ENCODE measurements at places on chromosomes 5 and 9.

DNA sequence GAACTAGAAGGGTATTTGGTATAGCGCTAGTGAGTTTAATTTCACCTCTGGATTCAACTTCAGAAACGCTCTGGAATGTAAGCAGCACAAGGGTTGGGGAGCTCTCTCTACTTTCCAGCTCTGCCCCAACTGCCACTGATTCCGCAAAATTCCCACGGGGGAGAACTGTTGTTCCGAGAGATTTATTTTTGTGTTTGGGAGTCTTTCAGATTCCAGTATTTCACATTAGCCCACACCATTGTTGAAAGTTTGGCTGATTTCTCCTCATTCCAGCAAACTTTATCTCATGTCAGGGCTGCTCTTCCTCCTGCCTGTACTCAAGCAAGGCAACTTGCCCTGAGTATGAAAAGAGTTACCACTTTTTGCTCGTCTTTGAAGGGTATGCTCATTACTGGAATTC is 198.5 kb upstream of the EGFLAM start:
- no peak overlapping the region for H3K4me3 ChIP-seq
- peaks cover 27% of the 10 kb centered on the region for H3K4me1 ChIP-seq
- peak overlapping the region; percentile 98 for H3K27ac ChIP-seq
- no peaks in the 10 kb centered on the region for H3K36me3 ChIP-seq

DNA sequence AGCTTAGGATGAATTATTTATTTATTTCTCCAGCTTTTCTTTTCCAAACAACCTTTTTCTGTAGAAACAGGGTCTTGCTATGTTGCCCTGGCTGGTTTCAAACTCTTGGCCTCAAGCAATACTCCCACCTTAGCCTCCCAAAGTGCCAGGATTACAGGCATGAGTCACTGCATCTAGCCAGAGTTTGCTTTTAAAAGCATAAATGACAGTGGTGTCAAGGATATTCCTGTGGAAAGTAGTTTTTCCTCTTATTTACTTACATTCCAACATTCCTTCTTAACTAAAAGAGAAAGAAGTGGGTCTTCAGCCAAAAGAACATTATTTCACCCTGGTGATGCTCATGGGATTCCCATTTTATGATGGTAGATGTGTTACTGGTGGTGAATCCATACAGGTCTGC is 62.4 kb downstream of the GRIA1 start:
- H3K36me3 ChIP-seq: no peaks in the 10 kb centered on the region
- H3K27ac ChIP-seq: peak overlapping the region; percentile 91
- peaks cover 55% of the 10 kb centered on the region for H3K4me1 ChIP-seq
- peak; percentile 54 for DNase-seq
- no peak overlapping the region for H3K4me3 ChIP-seq

DNA sequence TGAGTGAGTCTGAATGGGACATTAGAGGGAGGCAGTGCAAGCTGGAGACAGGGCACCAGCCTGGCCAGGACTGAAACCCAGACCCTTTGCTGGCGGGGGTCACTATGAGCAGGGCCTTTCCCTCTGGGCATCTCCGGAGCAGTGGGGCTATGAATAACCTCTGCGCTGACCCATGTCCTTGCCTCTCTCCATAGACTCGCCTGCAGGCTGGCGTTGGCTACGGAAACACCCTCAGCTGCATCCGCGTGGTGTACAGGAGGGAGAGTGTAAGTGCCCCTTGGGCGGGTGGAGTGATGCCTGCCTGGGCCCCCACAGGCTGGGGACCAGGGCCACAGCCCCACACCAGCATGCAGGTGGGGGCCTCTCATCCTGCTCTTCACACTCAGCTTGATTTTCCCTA is 15.8 kb downstream of the SLC25A48 start:
- H3K27me3 ChIP-seq: peaks cover 24% of the 10 kb centered on the region
- H3K4me3 ChIP-seq: no peak overlapping the region
- no peak for DNase-seq
- no peak overlapping the region for H3K27ac ChIP-seq

DNA sequence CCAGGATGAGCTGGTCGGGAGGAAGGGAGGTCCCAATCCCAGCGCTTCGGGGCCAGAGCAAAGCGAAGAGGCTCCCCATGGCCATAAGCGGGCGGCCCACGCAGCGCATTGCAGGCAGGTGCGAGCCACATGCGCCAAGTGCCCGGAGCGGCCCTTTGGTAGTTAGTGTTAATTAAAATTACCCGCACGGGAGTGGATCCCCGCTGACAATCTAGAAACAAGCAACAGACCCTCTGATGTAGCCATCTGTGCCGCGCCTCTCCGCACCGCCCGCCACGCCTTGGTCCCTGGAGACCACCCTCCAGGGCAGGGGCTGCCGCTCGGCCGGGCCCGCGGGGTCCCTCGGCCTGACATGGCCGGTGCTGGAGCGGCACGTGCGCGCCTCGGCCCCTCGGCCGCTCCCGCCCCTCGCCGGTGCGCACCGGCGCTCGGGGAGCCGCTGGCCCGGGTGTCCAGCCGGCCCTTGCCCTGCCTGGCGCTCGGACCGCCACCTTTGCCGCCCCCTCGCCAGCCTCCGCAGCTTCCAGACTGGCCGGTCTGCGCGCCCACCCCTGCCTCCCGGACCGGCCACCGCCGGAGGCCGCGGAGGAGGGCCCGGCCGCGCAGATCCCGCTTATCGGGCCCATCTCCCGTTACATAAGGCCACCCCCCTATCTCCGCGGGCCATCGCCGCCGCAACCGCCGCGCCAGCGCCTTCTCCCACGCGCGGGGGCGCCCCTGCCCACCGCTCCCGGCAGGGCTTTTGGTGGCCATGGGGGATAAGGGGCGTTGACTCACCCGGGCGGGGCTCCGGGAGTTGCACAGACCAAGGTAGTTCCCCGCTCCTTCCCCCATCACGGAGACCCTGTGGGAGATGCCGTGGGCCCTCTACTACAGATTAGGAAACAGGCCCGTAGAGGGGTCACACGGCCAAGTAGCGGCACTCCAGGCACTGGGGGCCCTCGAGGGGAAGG is 1.9 kb upstream of the IL13 start:
- H3K36me3 ChIP-seq: no peaks in the 10 kb centered on the region
- no peak overlapping the region for H3K27ac ChIP-seq
- H3K27me3 ChIP-seq: no peaks in the 10 kb centered on the region
- peaks cover 11% of the 10 kb centered on the region for H3K4me1 ChIP-seq
- DNase-seq: no peak

DNA sequence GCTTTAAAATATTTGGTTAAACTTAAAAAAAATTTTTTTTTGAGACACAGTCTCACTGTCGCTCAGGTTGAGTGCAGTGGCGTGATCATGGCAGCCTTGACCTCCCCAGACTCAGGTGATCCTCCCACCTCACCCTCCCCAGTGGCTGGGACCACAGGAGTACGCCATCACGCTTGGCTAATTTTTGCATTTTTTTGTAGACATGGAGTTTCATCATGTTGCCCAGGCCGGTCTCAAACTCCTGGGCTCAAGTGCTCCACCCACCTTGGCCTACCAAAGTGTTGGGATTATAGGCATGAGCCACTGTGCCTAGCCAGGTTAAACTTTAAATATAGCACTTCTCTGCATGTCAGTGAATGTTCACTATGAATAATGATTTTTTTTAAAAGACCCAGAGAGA is 224.5 kb upstream of the RFX3 start:
- peaks cover 27% of the 10 kb centered on the region for H3K4me1 ChIP-seq
- H3K36me3 ChIP-seq: no peaks in the 10 kb centered on the region
- H3K27me3 ChIP-seq: no peaks in the 10 kb centered on the region
- no peak for DNase-seq

- no peak overlapping the region for H3K4me3 ChIP-seq
- H3K27ac ChIP-seq: no peak overlapping the region
- peak; percentile 45 for DNase-seq
Observed at GRCh38 chr5:139863855-139864558, 68.4 kb downstream of the PSD2 start.

DNA sequence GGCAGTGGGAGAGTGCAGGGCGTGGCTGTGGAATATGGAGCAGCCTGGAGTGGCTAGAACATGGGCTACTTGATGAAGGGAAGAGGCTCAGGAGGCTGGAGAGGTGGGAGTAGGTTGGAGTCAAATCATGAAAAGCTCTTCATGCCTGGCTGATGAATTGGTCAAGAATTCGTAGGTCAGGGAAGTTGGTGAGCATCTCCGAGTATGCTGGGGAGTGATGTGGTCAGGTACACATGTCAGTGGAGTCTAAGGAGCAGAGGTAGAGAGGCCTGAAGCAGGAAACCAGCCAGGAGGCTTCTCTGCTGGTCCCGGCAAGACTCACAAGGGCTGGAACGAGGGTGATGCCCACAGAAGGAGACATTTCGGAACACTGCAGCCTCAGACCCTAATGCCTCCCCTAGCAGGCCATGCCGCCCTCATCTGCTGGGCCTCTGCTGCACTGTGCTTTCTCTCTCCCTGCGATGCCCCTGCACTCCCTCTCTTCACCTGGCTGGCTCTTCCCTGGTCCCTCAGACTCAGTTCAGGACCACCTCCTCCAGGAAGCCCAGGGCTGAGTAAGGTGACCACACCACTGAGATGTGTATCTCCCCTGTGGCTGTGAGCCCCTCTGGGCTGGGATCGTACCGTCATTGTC is 33.6 kb downstream of the TMOD1 start:
- H3K4me3 ChIP-seq: no peak overlapping the region
- no peaks in the 10 kb centered on the region for H3K4me1 ChIP-seq
- no peak for DNase-seq
- no peak overlapping the region for H3K27ac ChIP-seq

Data from SJSA1 (cell line).